ENCODE measurements at places on chromosomes 2 and 18.

- no peak for DNase-seq
These were observed 53.5 kb upstream of the RMDN2 start for GRCh38 chr2:37871456-37872191.

DNA sequence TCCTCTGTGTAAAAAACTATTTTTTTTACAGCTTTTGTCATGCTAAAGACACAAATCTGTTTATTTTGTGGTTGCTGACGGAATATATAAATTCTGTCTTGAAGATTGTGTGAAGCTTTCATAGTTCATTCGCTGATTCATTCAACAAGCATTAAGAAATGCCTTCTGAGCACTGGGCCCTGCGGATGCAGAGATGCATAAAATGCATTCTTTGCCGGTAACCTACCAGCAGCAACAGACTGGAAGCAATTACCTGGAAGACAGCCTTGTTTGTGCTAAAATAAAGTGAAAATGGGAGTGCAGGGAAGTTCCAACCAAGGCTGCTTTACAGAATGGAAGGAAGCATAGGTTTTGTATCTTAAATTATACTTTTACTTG, 119.7 kb downstream of the PMAIP1 start:
- DNase-seq: no peak

DNA sequence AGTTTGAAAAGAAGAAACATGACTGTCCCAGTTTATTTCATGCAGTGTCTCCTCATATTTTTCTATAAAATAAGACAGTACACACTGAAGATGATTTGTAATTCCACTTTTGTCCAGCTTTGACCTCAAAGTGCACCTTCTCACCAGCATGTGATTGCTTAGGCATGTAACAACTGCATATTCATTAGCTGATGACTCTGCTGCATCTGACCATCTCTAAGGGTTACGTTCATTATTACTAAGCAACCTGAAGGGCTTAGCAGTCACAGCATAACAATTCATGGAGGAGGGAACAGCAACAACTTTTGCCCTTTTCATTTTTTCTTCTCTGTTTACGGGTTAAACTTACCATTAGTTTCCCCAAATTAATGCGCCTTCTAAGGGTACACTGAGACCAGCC, 330.6 kb upstream of the PIK3C3 start:
- DNase-seq: no peak

- no peak for DNase-seq
These were observed 39.2 kb downstream of the ME2 start for GRCh38 chr18:50918153-50918552.

DNA sequence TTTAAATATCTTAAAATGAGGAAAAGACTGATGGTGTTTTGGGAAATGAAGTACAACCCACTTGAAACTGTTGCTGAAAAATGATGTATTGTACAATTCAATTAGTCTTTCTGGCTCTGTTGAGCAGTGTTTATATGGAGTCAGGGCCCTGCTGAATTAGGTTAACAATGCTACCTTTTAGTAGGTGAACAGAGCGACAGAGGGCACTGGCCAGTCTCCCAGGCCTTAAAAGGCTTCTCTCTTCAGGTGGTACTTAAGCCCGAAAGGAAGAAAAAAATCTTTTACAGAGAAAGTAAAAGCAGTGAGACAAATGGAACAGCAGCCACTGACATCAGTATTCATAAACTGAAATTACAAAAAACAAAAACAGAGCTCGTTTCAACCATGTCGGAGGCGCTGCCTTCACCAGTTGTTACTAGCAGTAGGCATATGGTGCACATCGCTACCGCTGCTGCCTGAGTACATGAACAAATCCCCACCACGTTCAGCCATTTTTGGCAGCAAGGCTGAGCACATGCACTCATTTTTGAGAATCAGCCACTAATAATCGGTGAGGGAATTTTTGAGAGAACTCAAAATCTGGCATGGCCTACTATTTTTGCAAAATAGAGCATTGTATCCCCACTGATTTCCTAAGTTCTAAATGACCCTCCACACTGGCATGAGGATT, 91.8 kb downstream of the PLEKHM3 start:
- no peak for DNase-seq

- no peak for DNase-seq
These were observed 55.7 kb downstream of the RASGRP3 start for GRCh38 chr2:33532146-33532545.

DNA sequence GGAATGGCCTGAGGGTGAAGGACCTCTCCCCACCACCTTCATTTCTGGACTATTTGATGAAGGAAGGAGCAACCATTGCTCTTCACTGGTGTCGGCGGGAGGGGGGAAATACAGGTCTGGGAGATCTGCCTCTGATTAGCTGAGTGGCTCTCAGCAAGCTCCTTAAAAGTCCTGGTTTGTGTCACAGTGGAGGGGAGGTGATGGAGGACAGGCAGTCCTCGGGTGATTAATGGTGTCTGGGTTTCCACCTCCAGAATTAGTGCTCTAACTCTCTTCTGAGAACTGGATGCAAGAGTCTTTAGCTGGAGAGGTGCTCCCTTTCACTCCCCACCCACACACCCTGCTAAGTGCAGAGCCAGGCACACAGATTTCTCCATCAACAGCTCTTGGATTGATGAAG, 83.2 kb downstream of the TTC32 start:
- no peak for DNase-seq

- DNase-seq: no peak
These were observed 78.7 kb downstream of the LONRF2 start for GRCh38 chr2:100243631-100244030.

DNA sequence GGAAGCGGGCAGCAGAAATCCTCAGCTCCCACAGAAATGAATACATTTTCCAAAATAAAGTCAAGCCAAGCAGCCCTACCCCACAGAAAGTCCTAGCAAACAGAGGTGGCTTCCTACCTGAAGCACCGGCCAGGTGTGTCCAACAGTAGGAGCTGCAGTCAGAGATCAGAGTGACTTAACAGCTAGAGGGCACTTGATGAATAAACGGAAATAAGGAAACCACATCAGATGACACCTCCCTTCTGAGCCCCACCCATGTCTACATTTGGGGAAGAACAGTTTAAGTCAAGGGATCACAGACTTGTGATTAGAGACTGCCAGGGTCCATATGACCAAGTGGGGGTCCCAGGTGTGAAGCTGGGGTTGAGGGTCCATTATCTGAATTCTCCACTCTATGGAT, at the start of gene CXCR1:
CXCR1 (minus strand) TSS at position 172 of the 400 bp plus-strand sequence. CDS start 1,751 bp downstream, outside the sequence.
- DNase-seq: no peak

- DNase-seq: no peak
These were observed 51.4 kb downstream of the ITGAV start for GRCh38 chr2:186641132-186641806.

- peak; percentile 15 for DNase-seq
These were observed 7.8 kb downstream of the CCDC85A start for GRCh38 chr2:56191617-56192016.

GRCh38 chr2:60260639-60261296, 292.7 kb downstream of the BCL11A start:
- DNase-seq: no peak

- DNase-seq: no peak
These were observed 38.7 kb downstream of the PTGR3 start for GRCh38 chr18:75170022-75170789.

GRCh38 chr18:14117606-14118005, 14.6 kb downstream of the ZNF519 start:
- no peak for DNase-seq

GRCh38 chr2:43540021-43540779, 55.6 kb downstream of the THADA start:
- no peak for DNase-seq

GRCh38 chr2:240936106-240936505, 30.0 kb downstream of the CROCC2 start:
- DNase-seq: no peak

- DNase-seq: no peak
These were observed 118.7 kb downstream of the EPB41L3 start for GRCh38 chr18:5424903-5425664.

DNA sequence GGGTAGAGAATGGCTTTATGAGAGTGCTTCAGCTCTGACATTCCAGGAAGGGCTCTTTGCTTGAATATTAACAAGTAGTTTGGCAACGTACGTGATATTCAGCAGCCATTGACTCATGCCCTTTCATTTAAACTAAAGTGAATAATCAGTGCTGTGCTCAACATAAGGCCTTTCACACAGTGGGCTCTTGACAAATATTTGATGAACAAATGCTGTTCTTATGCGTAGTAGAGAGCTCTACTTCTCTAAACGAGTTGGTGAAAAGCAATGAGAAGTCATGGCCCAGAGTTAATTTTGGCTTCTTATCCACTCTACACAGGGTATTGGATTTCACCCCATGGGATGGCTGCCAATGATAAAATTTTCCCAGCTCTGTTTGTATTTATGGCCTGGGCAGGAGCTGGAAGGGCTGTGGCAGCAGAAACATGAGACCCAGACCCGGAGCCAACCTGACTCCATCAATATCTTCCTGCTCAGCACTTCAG, 338.9 kb downstream of the CCDC85A start:
- DNase-seq: no peak

DNA sequence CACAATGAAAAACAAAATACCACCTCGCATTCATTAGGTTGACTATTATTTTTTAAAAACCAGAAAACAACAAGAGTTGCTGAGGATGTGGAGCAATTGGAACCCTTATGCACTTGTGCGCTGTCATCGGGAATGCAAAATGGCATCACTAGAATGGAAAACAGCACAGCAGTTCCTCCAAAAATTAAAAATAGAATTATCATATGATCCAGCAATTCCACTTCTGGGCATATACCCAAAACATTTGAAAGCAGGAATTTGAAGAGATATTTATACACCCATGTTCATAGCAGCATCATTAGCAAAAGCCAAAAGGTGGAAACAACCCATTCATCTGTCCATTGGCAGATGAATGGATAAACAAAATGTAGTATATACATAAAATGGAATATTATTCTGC, 11.9 kb upstream of the NMUR1 start:
- DNase-seq: no peak

- no peak for DNase-seq
These were observed 75.4 kb downstream of the CSRNP3 start for GRCh38 chr2:165544897-165545296.

DNA sequence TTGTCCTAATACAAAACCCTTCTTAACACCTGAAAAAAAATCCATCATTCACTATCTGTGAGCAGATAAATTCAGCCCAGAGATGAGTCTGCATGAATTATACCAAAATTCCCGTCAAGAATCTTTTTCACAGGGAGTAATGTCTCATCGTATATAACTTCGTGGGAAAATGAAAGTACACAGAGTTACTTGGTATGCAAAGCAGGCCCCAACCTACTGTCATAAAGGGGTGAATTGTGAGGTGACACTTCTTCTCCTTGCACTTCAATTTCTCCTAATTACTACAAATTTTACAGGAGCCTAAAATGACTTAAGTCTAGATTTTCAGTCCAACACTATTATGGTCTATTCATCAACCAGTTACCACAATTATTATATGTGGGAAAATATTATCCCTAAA, 84.6 kb upstream of the CDH20 start:
- no peak for DNase-seq

DNA sequence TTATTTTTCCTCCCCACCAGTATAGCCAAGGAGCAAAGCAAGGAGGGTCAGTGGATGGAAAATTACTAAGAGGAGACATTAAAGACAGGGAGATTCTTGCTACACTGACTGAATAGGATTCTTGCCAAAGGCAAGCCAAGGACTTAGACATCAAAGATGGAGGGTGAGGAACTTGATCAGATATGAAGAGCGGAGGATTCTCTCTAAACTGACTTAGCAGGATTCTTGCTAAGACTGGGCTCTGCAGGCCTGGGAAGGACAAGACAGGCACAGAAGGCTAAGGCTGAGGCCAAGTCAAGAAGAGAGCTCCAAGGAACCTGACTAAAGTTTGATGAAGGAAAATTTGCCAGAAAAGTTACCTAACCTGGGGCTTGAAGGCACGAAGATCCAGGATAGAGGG, 143.9 kb upstream of the RMP24 start:
- DNase-seq: no peak

DNA sequence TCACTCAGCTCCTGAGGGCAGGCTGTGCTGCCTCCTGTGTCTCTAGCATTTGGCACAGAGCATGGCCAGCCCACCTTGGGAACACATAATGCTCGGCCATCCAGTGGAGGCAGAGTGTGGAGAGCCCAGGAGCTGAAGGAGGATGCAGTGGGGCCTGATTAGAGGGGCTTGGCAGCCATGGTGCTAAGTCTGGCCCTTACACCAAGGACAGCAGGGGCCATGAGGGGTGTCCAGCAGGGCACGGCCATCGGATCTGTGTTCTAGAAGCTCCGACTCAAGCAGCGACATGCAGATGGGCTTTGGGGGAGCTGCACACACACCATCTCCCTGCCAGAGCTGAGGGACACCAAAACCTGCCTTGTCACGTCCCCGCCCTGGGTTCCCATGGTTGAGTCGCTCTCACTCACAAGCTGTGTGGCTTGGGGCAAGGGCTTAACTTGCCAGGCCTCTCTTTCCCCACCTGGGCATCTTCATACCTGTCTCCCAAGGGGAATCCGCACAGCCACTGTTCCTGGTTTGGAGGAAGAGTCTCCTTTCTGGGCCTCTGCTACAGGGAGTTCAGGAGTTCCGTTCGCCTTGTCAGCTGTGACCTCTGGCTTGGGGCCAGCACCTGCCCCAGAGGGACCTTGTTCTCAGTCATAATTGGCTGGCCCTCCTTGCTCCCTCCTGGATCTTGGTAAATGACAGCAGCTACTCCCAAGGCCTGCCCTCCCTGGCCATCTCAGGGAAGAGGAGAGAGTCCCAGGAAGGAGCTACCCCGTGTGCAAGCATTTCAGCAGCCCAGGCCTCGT, 1.3 kb upstream of the TOGARAM2 start:
- no peak for DNase-seq

- no peak for DNase-seq
These were observed 71.8 kb downstream of the TNS1 start for GRCh38 chr2:217930761-217931563.

- no peak for DNase-seq
These were observed 43.3 kb upstream of the ZCCHC2 start for GRCh38 chr18:62479574-62479973.

DNA sequence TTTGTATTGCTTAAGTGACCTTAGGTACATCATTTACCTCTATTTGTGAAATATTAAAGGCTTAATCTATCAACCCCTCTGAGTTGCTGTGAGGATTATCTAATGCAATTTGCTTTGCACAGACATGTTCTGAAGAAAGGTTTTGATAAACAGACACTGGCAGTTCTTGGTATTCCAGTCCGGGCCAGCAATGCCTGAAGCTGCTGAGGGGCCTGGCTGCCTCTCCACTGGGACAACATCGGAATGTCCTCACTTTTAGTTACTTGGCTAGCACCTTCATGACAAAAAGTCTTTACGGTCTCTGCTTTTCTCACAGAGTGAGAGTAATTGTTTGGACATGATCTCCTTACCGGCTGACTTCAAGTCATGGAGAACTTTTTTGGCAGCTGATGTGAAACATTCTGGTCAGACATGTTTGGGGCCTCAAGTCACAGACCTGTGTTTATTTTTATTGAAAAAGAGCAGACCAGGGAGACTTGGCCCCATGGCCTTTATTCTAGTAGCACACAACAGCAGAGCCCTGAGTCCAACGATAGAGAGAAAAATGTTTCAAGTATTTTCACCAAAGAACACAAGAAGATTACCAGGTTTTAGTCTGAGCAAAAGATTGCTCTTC, 1112.3 kb upstream of the FANCL start:
- no peak for DNase-seq

- no peak for DNase-seq
These were observed 104.8 kb upstream of the CDH19 start for GRCh38 chr18:66708646-66709045.

All from amygdala (tissue), 56 donors.